ENCODE measurements at places on chromosomes 12 and 14.

- no peak for DNase-seq
These were observed 88.7 kb downstream of the ACADS start for GRCh38 chr12:120814203-120814902.

DNA sequence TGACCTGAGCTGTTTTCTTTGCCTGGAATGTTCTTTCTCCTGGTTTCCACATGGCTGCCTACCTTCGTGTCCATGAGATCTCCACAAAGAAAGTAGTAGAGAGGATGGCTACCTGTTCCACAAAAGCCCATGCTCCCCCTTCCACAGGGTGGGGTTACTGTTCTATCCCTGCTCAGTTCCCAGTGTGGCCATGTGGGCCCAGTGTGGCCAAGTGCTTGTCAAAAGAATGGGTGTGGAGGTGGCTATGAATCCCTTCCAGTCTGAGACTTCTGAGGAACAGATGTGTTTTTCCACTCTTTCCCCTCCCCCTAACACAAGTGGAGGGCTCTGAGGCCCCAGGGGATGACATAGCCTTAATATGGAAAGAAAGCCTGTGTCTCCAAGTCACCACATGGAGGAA is 26.2 kb upstream of the HSP90B1 start:
- DNase-seq, result no peak

GRCh38 chr12:132400011-132400641 is 70.7 kb upstream of the GALNT9 start:
- peak; percentile 50 for DNase-seq

DNA sequence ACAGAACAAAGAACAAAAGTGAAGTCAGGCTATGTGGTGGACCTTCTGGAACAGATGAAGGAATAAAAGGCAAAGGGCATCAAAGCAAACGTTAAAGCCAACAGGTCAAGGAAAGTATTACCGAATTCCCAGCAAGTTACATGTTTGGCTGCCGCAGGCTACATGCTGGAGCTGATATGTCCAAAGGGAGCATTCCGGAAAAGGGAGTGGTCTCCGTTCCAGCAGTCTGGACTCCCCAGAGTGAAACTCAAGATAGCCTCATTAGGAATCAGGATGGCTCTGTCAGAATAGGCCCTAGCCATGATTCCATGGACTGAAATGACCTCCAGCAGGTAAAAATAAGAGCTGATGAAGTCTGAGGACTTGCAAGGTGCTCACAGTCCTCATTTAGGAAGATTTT is 379.8 kb upstream of the PRICKLE1 start:
- DNase-seq, result no peak

GRCh38 chr12:115322275-115322674 is 638.3 kb upstream of the TBX3 start:
- DNase-seq, result no peak

GRCh38 chr12:51442324-51442723 is 17.7 kb downstream of the SLC4A8 start:
- no peak for DNase-seq

GRCh38 chr14:20608383-20609110 is 17.4 kb upstream of the RNASE12 start:
- DNase-seq, result no peak

DNA sequence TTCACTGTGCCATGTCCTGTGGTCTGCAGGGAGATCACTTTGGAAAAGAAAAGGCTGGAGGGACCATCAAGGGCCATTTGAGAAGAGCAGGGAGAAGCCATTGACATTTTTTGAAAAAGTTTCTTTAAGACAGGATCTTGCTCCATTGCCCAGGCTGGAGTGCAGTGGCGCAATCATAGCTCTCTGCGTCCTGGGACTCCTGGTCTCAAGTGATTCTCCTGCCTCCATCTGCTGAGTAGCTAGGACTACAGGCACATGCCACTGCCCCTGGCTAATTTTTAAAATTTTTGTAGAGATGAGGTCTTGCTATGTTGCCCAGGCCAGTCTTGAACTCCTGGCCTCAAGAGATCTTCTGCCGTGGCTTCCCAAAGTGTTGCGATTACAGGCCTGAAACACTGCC is 32.3 kb downstream of the PTHLH start:
- no peak for DNase-seq

DNA sequence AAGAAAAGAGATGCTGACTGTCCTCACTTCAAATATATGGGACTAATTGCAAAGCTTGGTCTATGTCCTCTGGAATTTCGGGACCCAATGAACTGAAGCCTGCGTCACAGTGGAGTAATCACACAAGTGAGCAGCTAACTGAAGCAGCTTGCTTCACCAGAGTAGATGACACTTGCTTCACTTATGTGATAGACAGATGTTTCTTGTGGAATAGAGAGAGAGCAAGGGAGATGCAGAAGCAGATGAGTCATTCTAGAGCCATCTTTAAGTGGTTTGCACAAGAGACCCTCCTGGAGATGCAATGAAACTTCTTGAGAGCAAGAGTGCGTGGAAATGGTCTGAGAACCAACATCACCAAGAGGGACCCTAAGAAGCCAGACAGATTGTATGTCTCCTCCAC is 1537.1 kb upstream of the FLRT2 start:
- no peak for DNase-seq

GRCh38 chr12:49954863-49955830 is 4.6 kb downstream of the AQP2 start:
- no peak for DNase-seq

- no peak for DNase-seq
These were observed 7.0 kb upstream of the ACSS3 start for GRCh38 chr12:81070846-81071245.

DNA sequence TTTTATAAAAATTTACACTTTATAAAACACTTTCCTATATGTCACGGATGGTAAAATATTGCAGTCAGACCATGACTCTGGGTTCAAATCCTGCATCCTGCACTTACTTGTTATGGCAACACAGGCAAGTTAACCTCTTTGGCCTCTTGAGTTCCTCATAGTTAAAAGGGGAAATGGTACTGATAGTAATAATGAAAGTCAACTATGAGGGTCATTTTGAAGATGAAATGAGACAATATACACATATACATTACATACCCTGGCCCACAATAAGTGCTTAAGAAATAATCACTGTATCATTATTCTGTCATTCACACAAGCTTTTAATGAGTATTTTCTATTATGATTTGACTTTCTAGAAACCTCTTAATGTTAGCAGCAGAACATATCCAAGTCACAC is 64.4 kb downstream of the C12orf42 start:
- no peak for DNase-seq

GRCh38 chr14:31430634-31431264 is 10.4 kb upstream of the HEATR5A start:
- DNase-seq, result no peak

DNA sequence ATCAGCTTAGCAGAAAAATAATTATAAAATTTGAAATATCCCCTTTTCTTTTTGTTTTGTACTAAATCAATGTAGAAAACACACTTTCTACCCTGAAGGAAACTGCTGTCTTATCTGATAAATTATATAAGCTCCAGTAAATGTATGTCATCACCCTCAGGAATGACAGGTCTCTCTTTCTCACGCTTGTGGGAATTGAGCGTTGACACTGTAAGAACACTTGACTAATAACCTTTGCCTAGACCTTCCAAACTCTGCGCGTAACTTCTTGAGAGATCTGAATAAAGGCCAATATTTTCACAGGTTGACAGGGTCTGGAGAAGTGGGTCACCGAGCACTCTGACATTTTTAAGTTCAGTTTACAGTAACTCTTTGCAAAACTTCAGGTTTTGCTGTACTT is 138.5 kb downstream of the BCAT1 start:
- no peak for DNase-seq

- peak; percentile 50 for DNase-seq
These were observed at the start of gene LTBP2 for GRCh38 chr14:74611650-74612349. TSS of gene LTBP2 (minus strand) at chr14:74612237. CDS start at chr14:74611944, 293 bp downstream.

DNA sequence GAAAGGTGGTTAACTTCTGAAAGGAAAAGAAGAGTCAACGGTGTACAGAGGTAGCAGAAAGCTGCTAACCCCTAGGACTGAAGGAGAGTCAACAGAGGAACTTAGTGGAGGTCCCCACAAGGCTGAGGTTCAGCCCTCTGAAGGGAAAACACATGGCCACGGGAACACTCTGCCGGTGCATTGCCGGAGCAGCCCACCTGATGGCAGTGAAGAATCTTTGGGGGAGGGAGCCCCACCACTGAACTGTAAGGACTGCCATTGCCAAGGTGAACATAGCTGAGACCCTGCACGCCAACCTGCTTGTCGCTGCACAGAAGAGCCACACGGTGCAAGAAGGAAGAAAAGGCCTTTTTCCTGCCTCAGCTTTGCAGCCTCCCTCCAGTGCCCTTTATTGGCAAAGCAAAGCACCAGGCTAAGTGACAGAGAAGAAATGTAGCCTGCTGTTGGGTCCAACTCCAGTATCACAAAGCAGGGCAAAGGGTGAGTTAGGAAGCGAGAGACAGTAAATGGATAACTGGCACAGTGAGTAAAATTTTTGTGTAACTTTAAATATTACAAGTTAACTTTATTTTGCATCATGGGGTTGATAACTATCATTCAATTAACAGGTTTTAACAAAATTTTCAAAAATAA is 76.9 kb downstream of the LIN52 start:
- no peak for DNase-seq

DNA sequence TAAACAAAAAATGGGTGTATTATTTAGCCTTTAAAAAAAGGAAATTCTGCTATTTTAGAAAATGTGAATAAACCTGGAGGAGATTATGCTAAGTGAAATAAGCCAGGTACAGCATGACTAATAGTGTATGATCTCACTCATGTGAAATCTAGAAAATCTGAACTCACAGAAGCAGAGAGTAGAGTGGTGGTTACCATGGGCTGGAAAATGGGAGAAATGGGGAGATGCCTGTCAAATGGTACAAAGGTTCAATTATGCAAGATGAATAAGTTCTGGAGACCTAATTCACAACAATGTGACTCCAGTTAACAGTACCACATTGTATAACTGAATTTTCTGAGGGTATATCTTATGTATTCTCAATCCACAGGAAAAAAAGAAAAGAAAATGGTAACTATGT is 17.4 kb upstream of the LEMD3 start:
- no peak for DNase-seq

DNA sequence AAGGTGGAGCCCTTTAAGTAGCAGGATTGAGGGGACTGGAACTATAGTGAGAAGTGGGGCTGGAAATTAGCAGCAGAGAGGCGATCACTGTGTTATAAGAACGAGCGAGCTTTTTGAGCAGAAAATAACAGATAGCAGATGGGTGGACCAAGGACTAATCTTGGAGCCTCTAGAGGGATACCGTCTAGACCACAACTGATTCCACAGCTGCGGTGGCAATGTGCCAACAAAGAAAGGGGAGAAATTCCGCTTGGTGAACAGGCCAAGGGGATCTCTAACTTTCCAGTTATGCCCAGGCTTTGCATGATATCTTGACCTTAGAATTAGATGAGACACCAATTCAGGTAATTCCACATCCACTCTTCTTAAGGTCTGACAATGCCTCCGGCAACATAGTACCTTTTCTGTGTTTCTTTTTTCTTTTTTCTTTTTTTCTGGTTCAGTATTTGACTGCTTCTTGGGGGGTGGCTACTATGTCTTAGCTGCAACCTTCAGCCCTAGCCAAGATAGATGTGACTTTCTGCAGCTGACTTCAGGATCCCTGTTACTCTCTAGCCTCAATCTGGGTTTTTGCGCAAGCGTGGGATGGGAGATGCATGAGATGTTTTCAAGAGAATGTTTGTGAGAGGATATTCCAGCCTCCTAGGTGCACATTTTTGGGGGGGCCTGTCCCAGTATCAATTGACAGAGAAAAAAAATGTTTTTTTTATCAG is 143.4 kb upstream of the CPSF6 start:
- no peak for DNase-seq

GRCh38 chr14:50944647-50945413 is 547 bp upstream of the PYGL start:
- DNase-seq, result no peak

- DNase-seq, result no peak
These were observed 423 bp downstream of the ALDH6A1 start for GRCh38 chr14:74083784-74084276.

DNA sequence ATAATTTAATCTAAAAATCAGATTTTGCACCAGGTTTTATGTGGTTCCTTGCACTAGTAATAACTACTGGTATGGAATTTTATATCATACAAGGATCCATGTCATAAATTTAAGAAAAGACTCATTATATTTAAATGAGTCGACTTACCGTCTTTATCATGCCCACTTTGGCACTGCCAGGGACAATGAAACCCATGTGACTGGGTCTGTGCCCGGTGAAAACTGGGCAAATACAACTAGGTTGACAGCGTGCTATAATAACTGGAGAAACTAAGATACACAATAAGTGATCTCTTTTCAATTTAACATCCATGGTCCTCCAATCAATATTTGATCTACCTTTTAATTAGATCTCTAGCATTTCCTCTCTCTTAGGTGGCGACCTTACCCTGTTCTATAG is 64.5 kb downstream of the ACADS start:
- DNase-seq, result no peak

- no peak for DNase-seq
These were observed 199.1 kb downstream of the FOXN3 start for GRCh38 chr14:89217891-89218290.

GRCh38 chr14:76080025-76080424 is 71.7 kb upstream of the GPATCH2L start:
- no peak for DNase-seq

- no peak for DNase-seq
These were observed 165.3 kb downstream of the ALX1 start for GRCh38 chr12:85445060-85445938.

- no peak for DNase-seq
These were observed 19.7 kb upstream of the FAM234B start for GRCh38 chr12:13024531-13024916.

GRCh38 chr12:70919597-70920035 is 922 bp downstream of the PTPRR start:
- peak; percentile 49 for DNase-seq

- DNase-seq, result no peak
These were observed 76.2 kb downstream of the APAF1 start for GRCh38 chr12:98721204-98721702.

GRCh38 chr14:21494902-21495762 is 16.0 kb downstream of the METTL3 start:
- no peak for DNase-seq

DNA sequence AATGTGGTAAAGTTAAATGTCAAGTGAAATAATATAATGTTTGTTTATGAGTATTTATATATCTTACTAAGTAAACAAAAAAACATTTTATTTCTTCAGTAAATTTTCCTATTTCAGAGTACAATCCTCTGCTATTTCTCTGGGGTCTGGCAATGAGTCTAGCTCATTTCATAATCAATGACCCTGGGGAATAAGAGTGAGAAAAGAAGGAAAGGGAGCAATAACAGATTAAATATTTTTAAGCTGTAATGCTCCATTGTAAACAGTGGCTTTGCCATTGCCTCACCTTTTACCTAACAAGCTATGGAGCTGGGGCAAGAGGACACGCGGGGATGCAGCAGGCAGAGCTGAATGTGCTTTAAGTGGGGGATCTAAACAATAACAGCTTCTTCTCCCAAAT is 1071.9 kb downstream of the FLRT2 start:
- DNase-seq, result no peak
